ENCODE measurements at places on chromosomes 12 and 14. TPM values are rescaled to one million over a fixed set of nuclear protein-coding genes. Genes with fewer than 3 reads are reported as not detected.
A peak's percentile ranks its signal among the peaks of the same experiment; 100 is the strongest.

GRCh38 chr12:43097471-43097870 is 454.5 kb downstream of the ADAMTS20 start:
- DNase-seq = no peak

- peak; percentile 59 for DNase-seq
These were observed 379.6 kb downstream of the LRIG3 start for GRCh38 chr12:58540480-58541299.

CCND2 gene
- polyA plus RNA-seq = 56.1 TPM

FLVCR2 gene
- 8.9 TPM for polyA plus RNA-seq

DNA sequence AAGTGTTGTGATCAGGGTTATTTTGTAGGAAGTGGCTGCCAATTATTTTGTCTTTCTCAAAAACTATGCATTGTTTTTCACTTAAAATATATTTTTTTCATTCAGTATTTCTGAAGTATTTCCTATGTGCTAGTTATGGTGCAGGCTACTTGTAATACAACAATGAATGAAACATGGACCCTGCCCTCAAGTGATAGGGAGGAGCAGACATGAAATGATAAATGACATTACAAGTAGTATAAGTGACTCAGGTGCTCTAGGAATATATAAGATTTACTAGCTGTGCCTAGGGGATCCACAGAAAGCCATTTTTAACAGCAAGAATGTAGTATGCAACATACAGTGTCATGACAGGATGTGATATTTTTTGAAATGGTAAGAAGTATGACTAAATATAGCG is 65.3 kb downstream of the TTLL5 start:
- DNase-seq = no peak

UBR7 gene
- polyA plus RNA-seq = 39.0 TPM

NFE2 gene
- 3.4 TPM for polyA plus RNA-seq

MORN3 gene
- 1.8 TPM for polyA plus RNA-seq

- DNase-seq = no peak
These were observed 40.7 kb downstream of the PLCZ1 start for GRCh38 chr12:18696971-18697602.

- DNase-seq = no peak
These were observed 217.4 kb upstream of the KRR1 start for GRCh38 chr12:75728826-75729225.

- DNase-seq = no peak
These were observed 171.5 kb downstream of the PTPN11 start for GRCh38 chr12:112590281-112590680.

DNA sequence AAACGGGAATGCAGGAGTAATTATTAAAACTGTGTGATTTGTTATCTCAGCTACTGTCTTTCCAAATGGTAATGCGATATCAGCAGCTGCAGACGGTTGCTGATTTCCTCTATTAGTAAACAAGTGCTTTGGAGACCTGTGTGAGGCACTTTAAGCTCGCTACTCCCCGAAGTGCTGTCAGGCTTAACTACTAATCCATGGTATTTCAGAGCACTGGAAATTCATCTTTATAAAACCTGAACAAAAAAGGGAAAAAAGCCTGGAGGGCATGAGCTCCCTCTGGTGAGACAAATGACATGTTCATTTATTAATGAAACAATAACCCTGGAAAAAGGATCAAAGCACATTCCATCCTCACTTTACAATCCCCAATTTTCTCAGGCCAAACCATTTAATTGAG is 143.6 kb upstream of the OTX2 start:
- no peak for DNase-seq

- no peak for DNase-seq
These were observed 94.0 kb downstream of the ESR2 start for GRCh38 chr14:64200170-64200569.

GRCh38 chr12:109542014-109542413 is 31.3 kb downstream of the MMAB start:
- DNase-seq = no peak

CLEC14A gene
- polyA plus RNA-seq = 16.8 TPM

DNA sequence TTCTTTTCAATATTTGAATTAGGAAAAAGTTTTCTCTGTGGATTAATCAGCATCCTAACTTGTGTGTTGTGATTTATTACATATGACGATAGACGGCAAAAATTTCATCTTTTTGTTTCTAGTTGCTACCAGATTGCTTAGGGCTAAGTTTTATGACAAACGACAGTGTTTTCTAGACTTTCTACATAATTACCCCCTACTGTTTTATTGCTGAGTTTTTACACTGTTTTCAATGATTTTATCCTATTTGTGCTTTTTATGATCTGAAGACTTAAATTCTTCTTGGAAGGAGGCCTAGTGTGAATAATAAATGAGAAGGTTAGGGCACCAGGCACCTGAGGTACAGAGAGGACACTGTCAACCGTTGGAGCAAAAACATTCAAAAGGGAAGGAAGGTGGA is 88.1 kb downstream of the TXNDC16 start:
- no peak for DNase-seq

All from right renal cortex interstitium (tissue), 3 donors.